ENCODE measurements at places on chromosomes 3 and 15.

GRCh38 chr15:50906954-50907600 is 1.4 kb upstream of the AP4E1 start:
- H3K27me3 ChIP-seq, result no peaks in the 10 kb centered on the region
- H3K36me3 ChIP-seq, result peaks cover 7% of the 10 kb centered on the region
- H3K4me1 ChIP-seq, result peaks cover 4% of the 10 kb centered on the region

DNA sequence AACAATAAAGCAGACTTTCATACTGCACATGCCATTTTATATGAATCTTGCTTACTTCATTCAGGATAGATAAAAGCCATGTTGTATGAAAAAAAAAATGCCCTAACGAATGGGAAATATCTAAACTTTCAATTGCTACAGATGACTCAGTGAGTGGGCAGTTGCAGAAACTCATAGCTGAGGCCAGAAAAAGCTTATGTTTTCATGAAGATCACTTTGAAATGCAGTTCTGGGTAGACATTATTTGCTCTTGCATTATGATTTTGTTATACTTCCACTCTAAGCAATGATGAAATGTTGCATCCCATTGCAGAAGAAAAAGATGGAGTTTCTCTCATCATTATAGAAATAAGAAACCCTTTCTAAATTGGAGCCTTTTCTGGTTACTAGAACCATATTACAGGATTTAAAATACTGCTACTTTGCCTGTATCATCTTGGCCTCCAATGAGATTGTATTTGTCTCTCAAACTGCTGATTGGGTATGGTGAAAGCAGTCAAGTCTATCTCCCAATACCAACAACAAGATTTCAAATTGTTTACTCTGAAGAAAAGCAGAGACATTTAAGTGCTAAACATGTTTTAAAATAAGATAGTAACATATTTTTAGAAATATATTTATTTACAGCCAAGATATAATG is 17.0 kb downstream of the PEAK1 start:
- no peak overlapping the region for H3K27ac ChIP-seq
- no peaks in the 10 kb centered on the region for H3K27me3 ChIP-seq
- DNase-seq, result no peak
- no peaks in the 10 kb centered on the region for H3K36me3 ChIP-seq
- H3K4me3 ChIP-seq, result no peak overlapping the region

GRCh38 chr3:161372321-161373260 is 1.3 kb upstream of the SPTSSB start:
- H3K4me1 ChIP-seq, result no peaks in the 10 kb centered on the region
- H3K36me3 ChIP-seq, result no peaks in the 10 kb centered on the region
- H3K27me3 ChIP-seq, result no peaks in the 10 kb centered on the region
- peak overlapping the region; percentile 52 for H3K4me3 ChIP-seq
- H3K27ac ChIP-seq, result no peak overlapping the region

- DNase-seq, result peak; percentile 35
- H3K4me1 ChIP-seq, result no peaks in the 10 kb centered on the region
- H3K4me3 ChIP-seq, result no peak overlapping the region
- no peak overlapping the region for H3K27ac ChIP-seq
- H3K36me3 ChIP-seq, result no peaks in the 10 kb centered on the region
These were observed 989.9 kb downstream of the ROBO2 start for GRCh38 chr3:78029775-78030174.

- peak; percentile 57 for DNase-seq
- peaks cover 4% of the 10 kb centered on the region for H3K36me3 ChIP-seq
- peaks cover 43% of the 10 kb centered on the region for H3K4me1 ChIP-seq
- peak overlapping the region; percentile 96 for H3K27ac ChIP-seq
- H3K27me3 ChIP-seq, result no peaks in the 10 kb centered on the region
These were observed 50.8 kb downstream of the PCSK6 start for GRCh38 chr15:101438482-101439284.

GRCh38 chr3:33438284-33438668 is 1.9 kb downstream of the UBP1 start:
- peak overlapping the region; percentile 76 for H3K4me3 ChIP-seq
- peak overlapping the region; percentile 90 for H3K27ac ChIP-seq
- H3K4me1 ChIP-seq, result peaks cover 65% of the 10 kb centered on the region
- no peak for DNase-seq

- no peaks in the 10 kb centered on the region for H3K4me1 ChIP-seq
- H3K36me3 ChIP-seq, result no peaks in the 10 kb centered on the region
- DNase-seq, result no peak
- H3K27ac ChIP-seq, result no peak overlapping the region
These were observed 274.7 kb downstream of the RBMS3 start for GRCh38 chr3:29555590-29555989.

DNA sequence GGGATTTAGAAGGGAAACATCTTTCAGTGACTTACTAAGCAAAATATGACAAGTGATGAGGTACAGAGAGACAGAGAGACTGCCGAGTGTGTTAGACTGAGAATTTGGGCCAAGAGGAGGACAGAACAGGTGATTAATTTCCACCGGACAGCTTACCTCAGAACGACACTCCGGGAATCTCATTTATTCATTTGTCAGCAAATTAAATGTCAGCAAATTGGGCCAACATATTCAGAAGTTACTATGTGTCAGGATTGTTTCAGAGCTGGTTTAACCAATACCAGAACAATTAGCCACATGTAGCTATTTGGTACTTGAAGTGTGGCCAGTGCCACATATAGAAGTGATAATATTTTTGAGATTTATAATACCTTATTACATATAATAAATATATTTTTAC is 232.6 kb upstream of the CNTN3 start:
- H3K4me3 ChIP-seq, result no peak overlapping the region
- no peaks in the 10 kb centered on the region for H3K27me3 ChIP-seq
- no peak overlapping the region for H3K27ac ChIP-seq
- H3K4me1 ChIP-seq, result no peaks in the 10 kb centered on the region
- no peak for DNase-seq
- no peaks in the 10 kb centered on the region for H3K36me3 ChIP-seq

- no peak overlapping the region for H3K4me3 ChIP-seq
- no peaks in the 10 kb centered on the region for H3K27me3 ChIP-seq
- H3K4me1 ChIP-seq, result no peaks in the 10 kb centered on the region
- no peak for DNase-seq
These were observed 91.9 kb downstream of the CHDH start for GRCh38 chr3:53754325-53754724.

DNA sequence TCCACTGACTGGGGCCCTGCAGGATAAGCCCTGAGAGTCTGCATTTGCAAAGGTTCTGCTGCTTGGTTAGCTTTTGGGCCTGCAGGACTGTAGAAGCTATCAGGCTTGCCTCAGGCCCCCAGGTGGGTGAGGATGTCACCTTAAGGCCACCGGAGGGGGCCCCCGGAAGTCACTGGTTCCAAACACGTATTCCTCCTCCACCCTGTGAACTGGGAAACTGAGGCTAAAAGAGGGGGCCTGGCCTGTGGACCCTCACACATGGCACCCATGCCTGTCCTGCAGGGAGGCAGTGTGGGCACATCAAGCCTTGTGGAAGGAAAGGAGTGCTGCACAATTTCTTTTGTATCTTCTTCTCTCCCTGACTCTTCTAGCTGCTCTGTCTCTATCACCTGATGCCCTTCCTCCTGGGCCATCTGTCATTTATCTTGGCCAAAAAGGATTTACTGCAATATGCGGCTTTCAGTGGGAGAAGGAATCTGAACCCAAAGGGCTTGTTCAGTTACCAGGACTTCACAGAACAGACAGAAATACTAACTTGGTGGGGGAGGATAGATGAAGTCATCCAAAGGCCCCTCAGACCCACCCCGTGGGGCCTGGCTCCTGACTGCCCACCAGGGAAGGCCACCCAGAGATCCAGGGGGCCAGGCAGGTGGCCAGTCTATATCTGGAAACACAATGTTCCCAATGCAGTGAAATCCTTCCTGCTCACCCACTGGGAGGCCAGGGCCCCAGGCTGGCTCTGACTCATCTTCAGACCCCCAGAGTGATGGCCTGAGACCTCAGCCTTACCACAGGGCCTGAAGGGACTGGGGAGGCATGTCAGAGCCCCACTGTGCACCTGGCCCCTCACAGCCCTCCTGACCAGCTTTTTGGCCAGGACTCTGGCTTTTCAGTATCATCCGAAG is 18.3 kb downstream of the UBAP1L start:
- H3K27ac ChIP-seq, result no peak overlapping the region
- H3K4me3 ChIP-seq, result no peak overlapping the region
- H3K36me3 ChIP-seq, result no peaks in the 10 kb centered on the region
- DNase-seq, result no peak
- H3K27me3 ChIP-seq, result no peaks in the 10 kb centered on the region

- no peaks in the 10 kb centered on the region for H3K4me1 ChIP-seq
- no peaks in the 10 kb centered on the region for H3K36me3 ChIP-seq
- H3K27me3 ChIP-seq, result no peaks in the 10 kb centered on the region
- no peak overlapping the region for H3K27ac ChIP-seq
- no peak overlapping the region for H3K4me3 ChIP-seq
These were observed 82.3 kb downstream of the FBLN2 start for GRCh38 chr3:13631256-13631655.

GRCh38 chr15:86743283-86743903 is 663.7 kb downstream of the AGBL1 start:
- no peaks in the 10 kb centered on the region for H3K36me3 ChIP-seq
- H3K27me3 ChIP-seq, result no peaks in the 10 kb centered on the region
- no peak overlapping the region for H3K4me3 ChIP-seq
- H3K4me1 ChIP-seq, result no peaks in the 10 kb centered on the region
- H3K27ac ChIP-seq, result no peak overlapping the region
- DNase-seq, result peak; percentile 21
